ENCODE measurements at places on chromosomes 5 and 9. TPM values are rescaled to one million over a fixed set of nuclear protein-coding genes. Genes with fewer than 3 reads are reported as not detected.
A peak's percentile ranks its signal among the peaks of the same experiment; 100 is the strongest.

Gene RMRP
- total RNA-seq: 1,798 TPM

- no peak for DNase-seq
- H3K4me3 ChIP-seq: no peak overlapping the region
- no peak overlapping the region for H3K27ac ChIP-seq
- H3K4me1 ChIP-seq: no peaks in the 10 kb centered on the region
- H3K36me3 ChIP-seq: no peaks in the 10 kb centered on the region
These were observed 475.6 kb downstream of the DMRTA1 start for GRCh38 chr9:22922222-22922621.

Gene NPR3
- 0.60 TPM for total RNA-seq

DNA sequence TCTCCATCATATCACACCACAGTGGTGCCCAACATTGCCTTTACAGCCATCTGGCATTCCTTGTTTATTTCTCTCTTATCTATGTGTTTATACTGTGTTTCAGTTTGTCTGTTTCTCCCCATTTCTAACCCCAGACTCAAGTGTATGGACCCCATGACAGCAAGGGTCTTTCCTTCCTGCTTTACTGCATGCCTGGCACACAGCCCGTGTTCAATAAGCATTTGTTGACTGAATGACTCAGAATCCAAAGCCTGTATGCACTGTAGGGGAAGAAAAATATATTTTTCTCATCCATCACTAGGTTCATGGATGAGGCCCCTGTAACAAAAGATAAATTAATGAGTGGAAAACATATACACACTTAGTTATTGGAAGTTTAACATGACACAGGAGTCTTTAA is 190.8 kb upstream of the SEMA6A start:
- H3K36me3 ChIP-seq: no peaks in the 10 kb centered on the region
- no peak for DNase-seq

- no peaks in the 10 kb centered on the region for H3K36me3 ChIP-seq
- H3K27me3 ChIP-seq: no peaks in the 10 kb centered on the region
- no peak for DNase-seq
- no peak overlapping the region for H3K4me3 ChIP-seq
- no peak overlapping the region for H3K27ac ChIP-seq
- no peaks in the 10 kb centered on the region for H3K4me1 ChIP-seq
These were observed 75.8 kb upstream of the ADRB2 start for GRCh38 chr5:148750614-148751013.

Gene TERT
- total RNA-seq: not detected

Gene CHSY3
- total RNA-seq: 0.60 TPM

Gene QSOX2
- 3.7 TPM for total RNA-seq

Gene SOX30
- total RNA-seq: not detected

DNA sequence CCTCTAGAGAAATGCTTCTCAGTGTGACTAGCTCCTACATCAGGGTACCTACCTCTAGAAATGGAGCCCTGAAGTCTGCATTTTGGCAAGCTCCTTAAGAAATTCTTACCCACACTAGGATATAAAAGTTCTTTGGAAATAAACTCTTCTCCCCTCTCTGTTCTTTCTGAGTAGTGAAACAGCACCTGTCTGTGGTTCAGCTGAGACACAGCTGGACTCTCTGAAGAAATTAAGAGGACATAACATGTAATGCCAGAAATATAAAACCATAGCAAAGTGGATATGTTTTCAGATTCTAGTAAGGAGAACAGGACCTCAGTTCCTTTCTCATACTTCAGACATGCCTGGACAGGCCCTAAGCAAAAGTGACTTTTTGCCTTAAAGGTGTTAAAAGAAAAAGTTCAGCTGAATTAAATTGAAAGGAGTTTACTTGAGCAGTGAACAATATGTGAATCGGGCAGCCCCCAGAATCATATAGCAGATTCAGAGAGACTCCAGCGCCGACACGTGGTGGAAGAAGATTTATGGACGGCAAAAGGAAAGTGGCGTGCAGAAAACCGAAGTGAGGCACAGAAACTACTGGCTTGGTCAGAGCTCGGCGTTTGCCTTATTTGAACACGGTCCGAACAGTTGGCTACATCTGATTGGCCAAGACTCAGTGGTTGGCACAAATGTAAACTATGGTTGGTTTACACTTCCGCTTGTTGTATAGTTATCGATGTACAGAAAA is 64.5 kb downstream of the PRKACG start:
- H3K4me1 ChIP-seq: no peaks in the 10 kb centered on the region
- no peaks in the 10 kb centered on the region for H3K36me3 ChIP-seq
- H3K4me3 ChIP-seq: no peak overlapping the region

Gene CDX1
- 540 TPM for total RNA-seq

DNA sequence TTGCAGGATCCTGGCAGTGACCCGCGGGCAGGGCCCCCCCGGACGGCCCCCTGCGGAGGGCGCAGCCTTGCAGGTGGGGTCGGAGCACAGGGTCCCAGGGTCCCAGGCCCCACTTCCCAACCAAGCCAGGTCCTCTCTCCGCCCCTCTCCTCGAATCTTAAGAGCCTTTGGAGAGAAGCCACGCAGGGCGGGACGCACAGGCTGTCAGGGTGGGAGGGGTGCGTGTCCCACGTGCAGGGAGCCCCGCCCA is 18.4 kb upstream of the EGFL7 start:
- H3K4me3 ChIP-seq: no peak overlapping the region
- H3K4me1 ChIP-seq: peaks cover 26% of the 10 kb centered on the region
- H3K27me3 ChIP-seq: peaks cover 84% of the 10 kb centered on the region

Gene ENTREP1
- 23.2 TPM for total RNA-seq

DNA sequence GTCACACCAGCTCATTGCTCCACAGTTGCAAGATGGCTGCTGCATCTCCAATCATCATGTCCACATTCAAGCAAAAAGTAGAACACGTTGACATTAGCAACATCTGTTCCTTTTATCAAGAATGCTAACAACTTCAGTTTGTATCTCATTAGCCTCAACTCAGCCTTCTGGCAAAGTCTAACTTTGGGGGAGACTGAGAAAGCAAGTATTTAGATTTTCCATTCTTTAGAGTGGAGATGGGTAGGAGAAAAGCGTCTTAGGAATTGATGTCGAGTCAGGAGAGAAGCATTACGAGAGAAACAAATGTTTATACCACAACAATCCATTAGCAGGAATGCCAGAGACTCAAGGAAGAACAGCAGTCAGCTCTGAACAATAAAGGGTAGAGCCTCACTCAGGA is 446.3 kb downstream of the ENC1 start:
- H3K4me1 ChIP-seq: no peaks in the 10 kb centered on the region
- H3K4me3 ChIP-seq: no peak overlapping the region
- no peaks in the 10 kb centered on the region for H3K27me3 ChIP-seq
- H3K36me3 ChIP-seq: no peaks in the 10 kb centered on the region

GRCh38 chr9:114172981-114173833 is 17.9 kb downstream of the COL27A1 start:
- H3K27ac ChIP-seq: peak overlapping the region; percentile 56
- peaks cover 13% of the 10 kb centered on the region for H3K4me1 ChIP-seq
- DNase-seq: no peak
- no peaks in the 10 kb centered on the region for H3K36me3 ChIP-seq
- H3K4me3 ChIP-seq: no peak overlapping the region

Gene LHX3
- total RNA-seq: not detected

Gene GLRA1
- not detected for total RNA-seq

Gene F12
- 20.1 TPM for total RNA-seq

Gene ZMYND19
- 6.7 TPM for total RNA-seq

Data from transverse colon (tissue), 4 donors.